ENCODE measurements at places on chromosomes 7 and 10.

- DNase-seq = no peak
These were observed 38.3 kb upstream of the VCL start for GRCh38 chr10:73959484-73960243.

- no peak for DNase-seq
These were observed 392 bp upstream of the UCN3 start for GRCh38 chr10:5364374-5364773.

DNA sequence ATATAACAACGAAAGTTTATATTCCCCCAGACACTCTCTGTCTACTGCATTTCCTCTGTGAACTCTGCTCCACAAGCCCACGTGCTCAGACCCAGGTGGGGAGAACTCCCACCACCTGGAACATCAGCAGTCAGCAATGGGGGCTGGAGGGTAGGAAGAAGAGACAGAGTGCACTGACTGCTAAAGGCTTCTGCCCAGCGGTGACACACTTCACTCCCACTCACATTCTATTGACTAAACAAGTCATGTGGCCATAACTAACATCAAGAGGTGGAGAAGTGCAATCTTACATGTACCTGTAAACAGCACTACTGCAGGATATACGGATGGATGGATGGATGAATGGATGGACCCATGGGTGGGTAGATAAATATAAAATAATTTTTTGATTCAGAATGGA, 122.2 kb downstream of the MPP7 start:
- DNase-seq = no peak

DNA sequence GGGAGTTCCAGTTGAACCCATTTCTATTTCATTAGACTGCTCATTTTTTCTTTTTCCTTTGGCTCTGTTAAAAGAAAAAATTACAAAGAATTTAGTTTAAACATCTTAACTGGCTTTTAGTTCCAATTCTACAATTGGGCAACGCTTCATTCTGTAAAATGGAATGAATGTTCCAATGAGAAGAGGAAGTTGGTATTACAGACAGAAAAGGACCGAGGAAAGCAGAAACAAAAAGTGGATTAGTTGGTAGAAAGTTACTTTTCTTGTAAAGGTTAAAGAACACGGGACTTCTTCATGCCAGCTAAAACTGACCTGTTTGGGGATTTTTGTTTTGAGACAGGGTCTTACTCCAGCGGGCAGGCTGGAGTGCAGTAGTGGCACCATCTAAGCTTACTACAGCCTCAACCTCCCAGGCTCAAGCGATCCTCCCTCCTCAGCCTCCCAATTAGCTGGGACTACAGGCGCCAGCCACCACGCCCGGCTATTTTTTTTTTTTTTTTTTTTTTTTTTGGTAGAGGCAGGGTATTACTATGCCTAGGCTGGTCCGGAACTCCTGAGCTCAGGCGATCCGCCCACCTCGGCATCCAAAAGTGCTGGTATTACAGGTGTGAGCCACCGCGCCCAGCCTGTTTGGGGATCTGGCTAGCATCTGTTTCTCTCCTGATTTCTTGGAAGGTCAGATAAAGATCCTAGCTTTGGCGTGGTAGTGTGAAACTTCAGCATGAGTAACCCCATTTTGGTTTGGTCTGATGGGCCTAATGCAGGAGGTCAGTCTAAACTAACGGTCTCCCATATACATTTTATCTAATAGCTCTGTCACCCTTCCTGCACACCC, 1.3 kb upstream of the VDAC2 start:
- DNase-seq = no peak

DNA sequence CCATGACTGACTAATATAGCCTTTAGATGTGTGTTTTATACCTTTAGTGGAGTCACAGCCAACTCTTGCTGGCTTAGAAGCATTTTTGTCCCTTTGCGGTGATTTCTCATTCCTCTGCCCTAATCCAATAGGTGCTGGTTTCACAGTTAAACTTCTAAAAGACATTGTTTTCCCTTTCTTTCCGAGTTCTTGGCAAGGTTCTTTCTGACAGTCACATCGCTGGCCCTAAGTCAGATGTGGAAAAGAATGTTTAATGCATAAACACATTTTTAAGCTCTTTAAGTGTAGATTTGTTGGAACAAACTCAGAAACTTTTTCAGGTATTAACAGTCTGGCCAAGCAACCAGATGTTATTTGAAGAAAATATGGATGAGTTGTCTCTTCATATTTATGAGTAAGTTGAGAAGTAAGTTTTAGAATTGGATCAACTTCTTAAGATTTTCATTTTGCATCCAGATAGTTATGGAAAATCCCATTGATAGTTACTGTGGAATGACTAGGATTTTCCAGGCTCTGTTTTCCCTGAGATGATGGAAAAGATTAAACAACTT, 4.1 kb downstream of the EPDR1 start:
- DNase-seq = no peak

- DNase-seq = no peak
These were observed 116.5 kb upstream of the RAB11FIP2 start for GRCh38 chr10:118163217-118163616.

DNA sequence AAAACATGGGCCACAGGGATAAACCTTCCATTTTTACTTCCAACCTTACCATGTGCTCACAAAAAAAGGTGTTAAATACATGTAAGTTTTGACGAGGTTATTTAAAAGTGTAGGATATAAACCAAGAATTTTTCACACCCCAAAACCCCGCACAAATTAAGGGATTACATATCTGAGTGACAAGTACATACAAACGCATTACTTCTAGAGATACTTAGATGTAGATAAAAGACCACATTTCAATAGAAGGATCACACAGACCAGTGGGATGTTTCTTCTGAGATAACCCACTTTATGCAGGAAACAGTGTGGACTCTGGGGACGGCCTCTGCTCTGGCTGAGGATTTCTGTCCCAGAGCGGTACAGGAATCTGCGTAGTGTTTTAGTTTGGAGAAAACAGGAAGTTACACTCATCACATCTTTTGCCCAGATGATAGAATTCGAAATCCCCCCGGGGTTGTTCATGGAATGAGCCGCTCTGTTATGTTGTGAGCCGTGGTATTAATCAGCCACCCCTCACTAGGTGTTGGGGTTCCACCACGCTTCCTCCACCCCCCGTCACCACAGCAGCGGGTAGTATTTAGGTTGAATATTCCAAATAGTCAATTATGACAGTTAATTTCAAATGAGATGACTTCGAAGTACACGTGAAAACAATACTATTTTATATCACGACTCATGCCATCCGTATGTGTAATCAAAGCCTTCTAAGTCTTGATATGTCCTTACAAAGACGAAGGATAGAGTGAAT, 1.3 kb upstream of the CUL1 start:
- DNase-seq = no peak

- no peak for DNase-seq
These were observed 827.4 kb upstream of the PHF14 start for GRCh38 chr7:10146271-10146670.

- no peak for DNase-seq
These were observed 28.6 kb downstream of the PDSS1 start for GRCh38 chr10:26725837-26726727.

GRCh38 chr10:22856444-22857074, 71.3 kb upstream of the ARMC3 start:
- no peak for DNase-seq

DNA sequence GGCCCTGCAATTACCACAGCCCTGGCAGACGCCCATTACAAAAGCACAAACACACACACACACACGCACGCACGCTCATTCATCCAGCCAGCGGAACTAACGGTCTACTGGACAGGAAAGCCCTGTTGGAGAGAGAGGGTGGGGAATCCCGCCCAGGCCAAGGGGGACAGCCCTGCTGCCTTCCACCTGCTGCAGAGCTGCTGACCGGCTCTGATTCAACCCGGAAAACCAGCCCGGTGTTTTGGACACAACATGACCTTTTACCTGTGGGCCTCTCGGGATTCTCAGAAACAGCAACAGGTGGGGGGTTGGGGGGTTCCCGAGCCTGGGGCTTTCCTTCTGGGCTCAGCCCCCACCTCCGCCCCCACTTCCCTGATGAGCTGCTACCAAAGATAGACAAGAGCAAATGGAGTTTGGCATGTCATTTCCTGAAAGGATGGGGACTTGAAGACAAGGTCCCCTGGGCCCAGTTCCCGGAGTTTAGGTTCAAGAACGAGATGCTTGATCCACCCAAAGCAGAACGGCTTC, 18.5 kb upstream of the SERPINE1 start:
- DNase-seq = no peak

- DNase-seq = no peak
These were observed 176.8 kb upstream of the AGR3 start for GRCh38 chr7:17058568-17058967.

DNA sequence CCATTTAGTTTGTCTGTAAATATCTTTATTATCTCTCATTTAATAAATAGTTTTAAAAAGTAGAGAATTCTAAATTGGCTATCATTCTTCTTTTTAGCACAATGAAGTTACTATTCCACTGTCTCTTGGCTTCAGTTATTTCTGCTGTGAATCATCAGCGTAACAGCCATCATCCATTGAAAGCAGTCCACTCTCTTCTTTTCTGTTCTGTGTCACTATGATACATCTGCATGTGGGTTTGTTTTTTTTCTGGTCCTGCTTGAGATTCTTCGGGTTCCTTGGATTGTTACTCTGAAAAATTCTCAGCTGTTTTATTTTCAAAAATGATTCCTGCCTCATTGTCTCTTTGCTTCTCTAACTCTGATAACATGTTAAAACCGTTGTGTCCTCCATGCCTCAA, 52.5 kb downstream of the CSGALNACT2 start:
- no peak for DNase-seq

DNA sequence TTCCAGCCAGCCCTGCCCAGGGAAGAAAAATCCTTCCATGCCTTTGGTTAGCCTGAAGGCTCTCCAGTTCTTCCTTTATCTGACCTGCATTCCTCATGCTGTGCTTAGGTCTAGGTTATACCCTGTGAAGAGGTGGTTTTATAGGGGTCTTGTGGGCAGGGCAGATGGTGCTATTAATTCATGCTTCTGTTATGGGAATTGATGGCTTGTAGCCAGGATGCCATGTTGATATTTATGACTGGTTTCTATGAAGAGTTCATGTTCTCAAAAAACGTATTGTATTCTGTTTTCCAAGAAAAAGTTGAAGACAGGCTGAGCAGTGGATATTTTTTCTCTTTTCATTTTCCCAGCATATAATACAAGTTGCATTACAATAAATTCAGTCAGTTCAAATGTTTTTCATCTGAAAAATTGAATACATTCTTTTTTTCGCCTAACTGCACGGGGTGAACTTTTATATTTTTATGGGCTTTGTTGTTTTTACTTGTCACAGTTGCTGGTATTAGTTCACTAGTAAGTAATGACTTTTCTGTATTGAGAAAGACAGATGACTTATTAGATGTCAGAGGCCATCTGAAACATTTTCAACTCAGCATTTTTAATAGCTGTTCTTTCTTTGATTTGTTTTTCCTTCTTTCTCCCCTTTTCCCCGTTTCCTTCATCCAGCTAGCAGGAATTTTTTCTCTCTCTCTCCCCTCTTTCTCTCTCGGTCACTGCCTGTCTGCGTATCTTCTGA, 322.8 kb downstream of the LRMDA start:
- no peak for DNase-seq

- DNase-seq = no peak
These were observed 523.9 kb downstream of the SUGCT start for GRCh38 chr7:40658729-40659128.

DNA sequence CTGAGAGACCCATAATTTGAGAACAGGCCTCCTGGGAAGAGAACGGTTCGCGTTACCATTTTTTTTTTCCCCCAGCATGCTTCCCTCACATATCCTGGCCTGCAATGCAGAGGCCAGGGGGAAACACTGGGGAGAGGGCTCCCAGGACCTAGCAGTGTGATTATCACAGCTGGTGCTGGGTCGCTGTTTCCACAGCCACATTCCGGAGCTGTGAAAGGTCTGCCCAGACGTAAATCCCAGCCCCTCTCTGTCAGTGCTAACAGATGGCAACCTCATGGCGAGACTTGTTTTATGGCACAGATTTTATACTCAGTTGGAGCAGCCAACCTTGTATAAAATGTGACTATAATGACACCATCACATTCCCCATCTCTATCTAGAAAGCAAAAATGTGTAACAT, 150.5 kb downstream of the PLXDC2 start:
- DNase-seq = no peak

DNA sequence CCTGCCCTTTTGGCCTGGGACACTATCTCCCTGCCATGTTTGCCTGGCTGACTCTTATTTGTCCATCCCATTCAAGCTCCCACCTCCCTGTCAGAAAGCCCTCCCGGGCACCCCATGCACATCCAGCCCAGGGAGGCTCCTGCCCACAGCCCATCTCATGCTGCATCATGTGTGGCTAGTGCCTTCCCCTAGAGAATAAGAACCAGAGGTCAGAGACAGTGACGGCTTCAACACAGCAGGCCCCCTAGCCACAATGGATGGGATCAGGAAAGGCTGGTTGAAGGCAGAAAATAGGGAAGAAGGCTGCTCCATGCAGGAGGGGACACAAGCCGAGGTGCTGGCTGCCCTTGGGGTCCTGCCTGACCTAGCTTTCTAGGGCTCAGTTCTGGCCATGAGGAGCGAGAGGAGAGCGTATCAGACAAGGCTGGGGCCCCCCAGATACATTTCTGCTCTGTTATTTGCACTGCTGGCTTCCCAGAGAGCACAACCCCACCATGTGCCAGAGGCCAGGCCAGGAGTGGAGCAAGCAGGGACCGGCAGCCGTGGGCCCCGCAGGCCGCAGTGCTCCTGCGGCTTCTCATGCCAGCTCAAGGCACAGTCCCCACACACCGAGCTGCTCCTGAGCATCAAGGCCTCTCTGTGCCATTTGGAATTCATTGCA, 161.1 kb upstream of the ZMIZ1 start:
- no peak for DNase-seq

- DNase-seq = no peak
These were observed 129.9 kb upstream of the AGK start for GRCh38 chr7:141421306-141421705.

DNA sequence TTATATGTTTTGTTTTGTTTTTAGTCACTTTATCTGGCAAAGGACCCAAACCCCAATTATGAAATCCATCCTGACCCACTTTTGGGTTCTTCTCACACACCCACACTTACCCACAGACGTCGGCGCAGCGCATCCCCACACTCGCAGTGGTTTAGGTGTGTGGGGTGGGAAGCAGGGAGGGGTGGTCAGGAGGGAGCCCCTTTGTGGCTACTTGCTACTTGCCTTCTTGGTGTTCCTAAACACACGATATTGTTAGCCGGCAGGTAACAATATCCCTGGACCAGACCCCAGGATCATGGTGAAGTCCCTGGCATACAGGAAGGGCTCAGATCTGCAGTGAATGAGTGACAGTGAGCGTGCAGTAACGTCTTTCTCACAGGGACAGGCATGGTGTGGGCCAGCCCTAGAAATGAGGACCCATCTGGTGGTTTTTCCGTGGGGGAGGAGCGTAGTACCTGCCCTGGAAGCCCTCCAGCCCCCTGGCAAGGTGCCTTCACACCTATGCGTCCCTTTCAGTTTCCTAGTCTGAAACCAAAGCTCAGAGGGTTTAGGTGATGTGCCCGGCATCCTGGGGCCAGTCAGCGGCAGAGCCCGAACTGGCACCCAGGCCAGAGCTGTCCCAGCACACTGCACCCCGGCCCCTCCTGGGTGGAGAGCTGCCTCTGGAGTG, 4.4 kb downstream of the SPOCK2 start:
- DNase-seq = no peak

- no peak for DNase-seq
These were observed 698.9 kb downstream of the PARD3 start for GRCh38 chr10:34116220-34116641.

- DNase-seq = no peak
These were observed 86.5 kb downstream of the HIPK2 start for GRCh38 chr7:139691253-139691781.

- no peak for DNase-seq
These were observed 217.1 kb downstream of the GALNT17 start for GRCh38 chr7:71348821-71349681.

Data from NCI-H1436 treated with DMSO at 0.1 percent for 48 hours (cell line).